Progenitor cell of endocrine pancreas (in vitro differentiated cells): ENCODE measurements at places on chromosomes 4 and X. TPM values are rescaled to one million over a fixed set of nuclear protein-coding genes. Genes with fewer than 3 reads are reported as not detected.

DNA sequence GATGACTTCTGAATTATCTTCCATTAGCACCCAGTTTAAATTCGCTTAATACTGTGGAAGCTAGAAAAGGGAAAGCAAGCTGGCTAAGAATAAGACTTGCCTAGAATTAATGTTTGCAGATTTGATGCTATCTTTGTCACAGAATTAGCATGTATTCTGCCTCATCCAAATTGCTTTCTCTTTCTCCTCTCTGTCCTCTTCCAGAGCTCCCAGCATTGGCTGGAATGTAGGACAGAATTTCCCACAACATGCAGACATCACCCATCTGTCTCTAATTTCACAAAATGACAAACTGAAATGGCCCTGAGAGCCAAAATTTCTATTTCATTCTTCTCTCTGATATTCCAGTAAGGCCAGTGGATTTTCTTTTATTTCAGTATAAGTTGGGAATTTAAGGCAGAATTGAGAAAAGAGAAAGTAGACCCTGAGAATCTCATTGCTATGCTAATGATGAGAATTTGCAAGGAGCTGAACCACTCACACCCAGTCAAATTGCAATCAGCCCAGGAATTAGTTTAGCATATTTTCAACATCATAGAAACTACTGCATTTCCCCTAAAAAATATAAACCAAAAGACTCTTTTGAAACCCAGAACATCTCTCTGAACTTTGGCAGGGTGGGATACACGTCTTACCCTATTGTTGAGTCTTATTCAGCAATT is 188.8 kb downstream of the RCHY1 start:
- no peak overlapping the region for H3K4me3 ChIP-seq
- no peak overlapping the region for H3K27ac ChIP-seq
- H3K4me1 ChIP-seq = no peaks in the 10 kb centered on the region
- no peak for DNase-seq
- no peaks in the 10 kb centered on the region for H3K27me3 ChIP-seq
- no peaks in the 10 kb centered on the region for H3K36me3 ChIP-seq

DNA sequence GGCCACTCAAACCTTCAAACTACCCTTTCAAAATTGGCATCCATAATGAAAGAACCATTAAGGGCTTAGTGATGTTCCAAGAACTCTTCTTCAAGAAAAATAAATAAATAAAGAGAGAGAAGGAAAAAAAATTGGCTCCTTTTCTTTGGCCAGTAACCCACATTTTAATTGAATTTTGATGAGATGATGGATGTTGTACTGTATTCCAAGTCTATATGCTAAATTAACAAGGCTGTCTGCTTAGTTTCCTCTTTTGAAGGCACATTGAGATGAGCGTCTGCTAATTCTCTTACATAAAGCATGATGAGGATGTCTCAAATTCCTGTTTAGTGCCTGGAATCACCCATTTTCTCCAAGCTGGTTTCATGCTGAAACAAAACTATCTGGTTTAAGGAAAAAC is 33.4 kb downstream of the PHOX2B start:
- H3K36me3 ChIP-seq = no peaks in the 10 kb centered on the region
- no peak overlapping the region for H3K4me3 ChIP-seq
- no peak overlapping the region for H3K27ac ChIP-seq
- no peak for DNase-seq
- no peaks in the 10 kb centered on the region for H3K4me1 ChIP-seq

DNA sequence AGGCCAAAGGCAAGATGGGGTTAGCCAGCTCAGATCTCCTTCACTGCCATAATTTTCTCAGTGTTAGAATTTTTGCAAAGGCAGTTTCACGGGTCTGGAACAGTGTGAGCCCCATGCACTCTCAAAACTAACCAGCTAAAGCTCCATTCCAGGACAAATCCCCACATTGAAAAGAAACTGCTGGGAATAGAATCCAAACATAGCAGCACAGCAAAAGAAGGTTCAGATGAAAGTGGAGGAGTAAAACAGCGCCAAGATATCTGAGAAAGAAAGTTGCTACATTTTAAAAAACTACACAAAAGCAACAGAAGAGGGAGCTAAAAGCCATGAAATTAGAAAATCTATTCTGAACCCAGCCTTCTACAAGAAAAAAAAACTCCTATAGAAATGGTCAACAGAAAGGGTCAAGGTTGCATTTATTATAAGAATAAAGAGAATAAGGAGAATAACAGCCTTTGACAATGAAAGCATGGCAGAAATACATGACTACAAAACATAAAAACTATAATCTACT is 39.6 kb upstream of the SLC7A3 start:
- H3K36me3 ChIP-seq = no peaks in the 10 kb centered on the region
- no peak for DNase-seq
- H3K27me3 ChIP-seq = no peaks in the 10 kb centered on the region
- H3K4me3 ChIP-seq = no peak overlapping the region
- H3K27ac ChIP-seq = no peak overlapping the region
- no peaks in the 10 kb centered on the region for H3K4me1 ChIP-seq

The ASB12 gene
- 0.22 and 0.47 TPM in 2 replicates for total RNA-seq

GRCh38 chr4:138086611-138087041 is 155.5 kb downstream of the SLC7A11 start:
- H3K27me3 ChIP-seq = no peaks in the 10 kb centered on the region
- H3K36me3 ChIP-seq = no peaks in the 10 kb centered on the region
- H3K4me3 ChIP-seq = no peak overlapping the region
- DNase-seq = no peak
- H3K4me1 ChIP-seq = peaks cover 14% of the 10 kb centered on the region

The CABS1 gene
- total RNA-seq = not detected in 2 replicates

- H3K4me1 ChIP-seq = peaks cover 3% of the 10 kb centered on the region
- no peak overlapping the region for H3K27ac ChIP-seq
- H3K4me3 ChIP-seq = no peak overlapping the region
- peaks cover 14% of the 10 kb centered on the region for H3K36me3 ChIP-seq
Measured at GRCh38 chr4:147645099-147645498, 27.9 kb downstream of the TMEM184C start.

- no peaks in the 10 kb centered on the region for H3K4me1 ChIP-seq
- H3K4me3 ChIP-seq = no peak overlapping the region
- H3K27me3 ChIP-seq = peaks cover 20% of the 10 kb centered on the region
Measured at GRCh38 chrX:140354431-140355120, 150.3 kb downstream of the SOX3 start.
